ENCODE measurements at places on chromosomes 2 and 18. TPM values are rescaled to one million over a fixed set of nuclear protein-coding genes. Genes with fewer than 3 reads are reported as not detected.

The ACADL gene
- total RNA-seq, result not detected

The PRKAG3 gene
- total RNA-seq, result not detected

The UGT1A4 gene
- not detected for total RNA-seq

The WDFY1 gene
- total RNA-seq, result 103 TPM

All from mononuclear cell (primary cell).